ENCODE measurements at places on chromosomes 4 and X.

DNA sequence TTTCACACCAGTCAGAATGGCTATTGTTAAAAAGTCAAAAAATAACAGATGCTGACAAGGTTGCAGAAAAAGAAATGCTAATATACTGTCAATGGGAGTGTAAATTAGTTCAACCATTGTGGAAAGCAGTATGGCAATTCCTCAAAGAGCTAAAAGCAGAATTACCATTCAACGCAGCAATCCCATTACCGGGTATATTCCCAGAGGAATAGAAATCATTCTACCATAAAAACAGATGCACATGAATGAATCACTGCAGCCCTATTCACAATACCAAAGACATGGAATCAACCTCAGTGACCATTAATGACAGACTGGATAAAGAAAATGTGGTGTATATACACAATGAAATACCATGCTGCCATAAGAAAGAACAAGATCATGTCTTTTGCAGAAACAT is 243.0 kb downstream of the STPG2 start:
- no peak for DNase-seq

- no peak for DNase-seq
Observed at GRCh38 chr4:127759893-127760292, 22.2 kb upstream of the HSPA4L start.

- no peak for DNase-seq
Observed at GRCh38 chr4:125346616-125347015, 31.9 kb downstream of the FAT4 start.

GRCh38 chr4:37467824-37468223 is 218.4 kb downstream of the RELL1 start:
- no peak for DNase-seq

- peak; percentile 72 for DNase-seq
Observed at GRCh38 chrX:43958529-43958928, 14.7 kb downstream of the NDP start.

DNA sequence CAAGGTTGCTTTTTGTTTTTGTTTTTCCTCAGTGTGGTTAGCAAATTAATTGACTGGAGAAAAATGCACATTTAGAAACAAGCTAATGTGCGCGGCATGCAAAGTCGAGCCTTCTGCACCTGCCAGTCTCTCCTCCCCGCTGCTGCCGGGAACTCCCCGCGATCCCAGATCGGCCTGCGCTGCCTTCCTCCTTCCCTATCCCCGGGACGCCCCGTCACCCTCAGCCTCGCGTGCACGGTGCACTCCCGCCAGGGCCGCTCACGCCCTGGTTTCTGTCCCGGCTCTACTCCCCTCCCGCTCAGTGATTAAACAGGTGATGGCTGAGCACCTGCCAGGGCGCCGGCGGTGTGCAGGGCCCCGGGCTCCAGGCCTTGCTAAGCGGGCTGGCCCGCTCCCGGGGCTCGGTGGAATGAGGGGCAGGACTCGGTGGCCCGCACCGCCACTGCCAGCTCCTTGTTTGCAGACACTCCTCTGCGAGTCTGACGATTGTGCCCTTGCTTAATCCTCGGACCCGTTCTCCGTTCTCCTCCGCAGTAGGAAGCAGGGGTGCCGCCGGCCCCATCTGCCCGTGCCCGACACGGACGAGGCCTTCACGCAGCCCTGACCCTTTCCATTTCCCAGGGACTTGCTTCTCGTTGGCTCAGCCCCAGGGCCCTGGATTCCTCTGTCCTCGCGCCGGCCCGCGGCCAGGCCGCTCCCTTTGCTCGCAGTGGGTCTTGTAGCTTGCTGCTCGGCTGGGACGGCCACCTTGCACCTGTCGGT is 143.4 kb downstream of the TRIML1 start:
- no peak for DNase-seq
